ENCODE measurements at places on chromosomes 3 and 15.

GRCh38 chr15:41337631-41338522 is 5.2 kb downstream of the NUSAP1 start:
- no peak for DNase-seq

- no peak for DNase-seq
Observed at GRCh38 chr3:14831916-14832450, 13.2 kb downstream of the FGD5 start.

DNA sequence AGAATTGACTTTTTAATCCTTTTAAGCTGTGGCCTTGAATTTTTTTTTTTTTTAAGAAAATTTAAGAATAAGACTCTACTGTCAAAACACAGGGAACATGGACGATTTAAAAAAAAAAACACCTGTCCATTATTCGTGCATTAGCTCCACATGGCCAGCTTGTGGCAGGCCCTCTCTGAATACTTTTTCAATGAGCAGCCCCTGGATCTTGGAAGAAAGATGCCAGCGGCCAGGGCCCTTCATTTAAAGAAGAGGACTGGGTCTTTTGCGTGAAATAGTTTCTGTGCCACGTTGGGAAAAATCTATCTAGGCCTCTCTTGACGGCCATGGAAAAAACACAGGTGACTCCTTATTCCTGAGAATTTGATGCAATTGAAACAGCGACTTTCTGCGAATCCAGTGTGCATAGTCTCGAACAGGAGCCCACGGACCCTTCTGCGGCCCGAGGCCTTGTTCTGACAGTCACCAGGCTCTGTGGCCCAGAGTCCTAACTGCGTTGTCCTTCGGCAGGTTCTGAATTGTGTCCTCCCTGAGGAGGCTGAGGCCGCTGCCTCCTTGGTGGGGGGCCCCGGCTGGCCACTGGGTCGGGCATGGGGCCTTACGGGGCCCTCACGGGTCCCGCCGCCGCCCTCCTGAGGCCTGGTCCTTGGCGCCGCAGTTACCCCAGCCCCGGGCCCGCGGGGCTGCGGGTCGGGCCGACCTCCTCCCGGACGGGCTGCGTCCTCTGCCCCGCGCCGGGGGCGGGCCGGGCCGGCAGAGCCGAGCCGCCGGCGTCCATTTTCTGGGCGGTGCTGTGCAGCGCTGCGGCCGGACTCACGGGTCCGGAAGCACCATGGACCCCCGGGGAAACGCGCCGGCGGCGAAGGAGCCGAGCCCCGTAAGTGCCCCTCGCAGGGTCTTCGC is 33.5 kb downstream of the ZBTB38 start:
- DNase-seq: peak; percentile 56

GRCh38 chr15:69760890-69761568 is 308.4 kb downstream of the RPLP1 start:
- peak; percentile 96 for DNase-seq

DNA sequence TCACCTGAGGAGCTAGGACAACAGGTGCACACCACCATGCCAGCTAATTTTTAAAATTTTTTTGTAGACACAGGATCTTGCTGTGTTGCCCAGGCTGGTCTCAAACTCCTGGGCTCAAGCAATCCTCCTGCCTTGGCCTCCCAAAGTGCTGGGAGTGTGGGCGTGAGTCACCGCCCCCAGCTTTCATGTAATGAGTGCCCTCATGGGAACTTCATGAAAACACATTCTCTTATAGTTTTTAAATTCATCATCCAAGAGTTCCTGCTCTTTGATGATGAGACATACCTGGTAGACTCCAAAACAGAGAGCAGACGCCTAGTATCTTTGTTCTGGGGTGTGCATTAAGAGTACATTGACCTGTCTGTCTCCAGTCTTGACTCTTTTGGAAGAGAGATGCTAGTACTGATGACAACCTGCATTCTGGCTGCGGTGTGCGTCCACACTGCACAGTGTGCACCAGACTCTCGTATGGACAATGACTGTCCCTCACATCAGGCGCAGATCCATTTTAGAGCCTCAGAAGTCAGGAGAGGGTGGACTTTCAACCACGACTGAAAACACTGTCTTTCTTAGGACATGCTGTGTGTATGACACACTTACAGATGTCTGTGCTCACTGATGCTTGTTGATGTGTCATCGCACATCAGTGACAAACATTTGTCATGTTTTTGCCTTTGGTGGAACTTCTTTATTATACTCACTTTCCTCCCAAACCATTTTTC is 2.0 kb downstream of the NRROS start:
- DNase-seq: no peak

DNA sequence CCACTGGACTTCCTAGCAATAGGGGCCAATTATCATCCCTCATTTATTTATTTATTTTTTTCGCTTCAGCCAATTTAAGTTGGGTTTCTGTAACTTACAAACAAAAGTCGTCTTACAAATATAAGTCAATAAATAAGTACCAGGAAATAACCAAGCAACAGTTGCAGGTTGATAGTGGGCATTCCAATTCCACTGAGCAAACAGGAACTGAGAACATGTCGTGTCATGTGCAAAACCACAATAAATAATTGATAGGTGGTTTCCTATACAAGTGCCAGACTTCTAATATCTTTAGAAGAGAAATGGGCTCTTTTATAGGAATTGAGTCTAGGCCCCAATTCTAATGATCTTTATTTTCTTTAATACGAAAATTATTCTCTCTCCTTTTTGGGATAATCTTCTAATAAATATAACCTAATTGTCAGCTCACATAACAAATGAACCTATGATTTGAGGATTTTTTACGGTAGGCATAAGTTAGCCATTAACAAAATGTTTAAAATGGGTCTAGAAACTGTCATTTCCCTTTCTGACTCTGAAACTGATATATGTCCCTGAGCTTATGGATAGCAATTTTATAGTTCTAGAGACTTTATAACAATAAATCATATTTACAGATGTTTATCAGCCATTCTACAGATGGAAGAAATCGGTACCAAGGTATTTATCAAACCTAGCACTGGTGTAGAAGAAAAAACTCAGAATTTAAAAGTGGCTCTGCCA is 571.8 kb downstream of the FOXP1 start:
- DNase-seq: no peak

GRCh38 chr3:42189001-42189460 is 77.0 kb downstream of the CCK start:
- DNase-seq: no peak

- DNase-seq: peak; percentile 88
Observed at GRCh38 chr3:14947100-14947885, at the start of gene NR2C2. Gene NR2C2, plus strand, starts transcription at chr3:14947583. Its CDS starts 56,332 bp downstream, at chr3:15003915.

Data from lung (tissue), 17 donors.